Occipital lobe (tissue), 3 donors: ENCODE measurements at places on chromosomes 1 and 21. TPM values are rescaled to one million over a fixed set of nuclear protein-coding genes. Genes with fewer than 3 reads are reported as not detected.

HLX gene
- 0.31 TPM for total RNA-seq

MPL gene
- total RNA-seq: not detected

ZBED6 gene
- total RNA-seq: 8.1 TPM

SLFNL1 gene
- 0.94 TPM for total RNA-seq

MAP3K21 gene
- 4.1 TPM for total RNA-seq

TEDDM1 gene
- total RNA-seq: not detected

F13B gene
- not detected for total RNA-seq

LRRC71 gene
- 0.16 TPM for total RNA-seq

TSACC gene
- not detected for total RNA-seq

PRRC2C gene
- 34.2 TPM for total RNA-seq

SPOCD1 gene
- not detected for total RNA-seq

INSRR gene
- 0.31 TPM for total RNA-seq

KRTAP10-6 gene
- not detected for total RNA-seq

ESPN gene
- not detected for total RNA-seq

OR2G6 gene
- not detected for total RNA-seq

NKAIN1 gene
- 33.4 TPM for total RNA-seq

DNAJC8 gene
- 36.7 TPM for total RNA-seq

RNU1-2 gene
- total RNA-seq: under 0.01 TPM

UBL4B gene
- total RNA-seq: not detected

SH2D5 gene
- total RNA-seq: 0.62 TPM

TMEM183A gene
- total RNA-seq: 131 TPM

SPATA46 gene
- total RNA-seq: not detected

OPTC gene
- total RNA-seq: not detected

PAQR6 gene
- 8.6 TPM for total RNA-seq

OR2L3 gene
- total RNA-seq: 1.2 TPM

AADACL3 gene
- not detected for total RNA-seq

TEX38 gene
- total RNA-seq: not detected

KRTAP19-7 gene
- not detected for total RNA-seq

CD160 gene
- total RNA-seq: 0.16 TPM

TMEM200B gene
- total RNA-seq: 0.94 TPM

SAMD13 gene
- 4.5 TPM for total RNA-seq

RIMS3 gene
- total RNA-seq: 24.6 TPM

VWA1 gene
- total RNA-seq: 4.1 TPM

FBXO2 gene
- 2.7 TPM for total RNA-seq

TFAP2E gene
- 0.62 TPM for total RNA-seq

PLA2G2D gene
- not detected for total RNA-seq

FCRL6 gene
- total RNA-seq: not detected

ZBTB8B gene
- total RNA-seq: 14.0 TPM

GJA8 gene
- total RNA-seq: not detected

TEKT2 gene
- total RNA-seq: 9.2 TPM

NCMAP gene
- total RNA-seq: under 0.01 TPM
